ENCODE measurements at places on chromosomes 4 and X.

- DNase-seq, result no peak
Observed at GRCh38 chrX:29487714-29488113, 727.6 kb upstream of the MAGEB2 start.

DNA sequence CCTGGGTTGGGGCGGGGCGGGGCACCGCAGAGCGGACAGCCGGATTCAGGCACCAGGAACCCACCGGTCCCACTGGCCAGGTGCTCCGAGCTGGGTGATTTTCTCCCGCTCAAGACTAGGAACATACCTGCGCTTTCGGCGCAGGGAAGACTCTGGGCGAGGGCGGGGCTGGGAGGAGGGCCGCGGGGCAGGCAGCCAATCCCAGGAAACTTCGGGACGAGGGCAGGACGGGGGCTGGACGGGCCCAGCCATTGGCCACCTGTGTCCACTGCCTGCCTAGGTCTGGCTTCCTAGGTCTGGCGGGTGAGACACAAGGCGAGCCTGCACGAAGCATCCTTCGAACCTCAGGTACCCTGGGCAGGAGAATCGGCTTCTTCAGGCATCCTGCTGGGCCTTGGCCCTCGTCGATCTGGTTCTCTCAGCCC is 274 bp upstream of the ERVMER34-1 start:
- DNase-seq, result no peak

DNA sequence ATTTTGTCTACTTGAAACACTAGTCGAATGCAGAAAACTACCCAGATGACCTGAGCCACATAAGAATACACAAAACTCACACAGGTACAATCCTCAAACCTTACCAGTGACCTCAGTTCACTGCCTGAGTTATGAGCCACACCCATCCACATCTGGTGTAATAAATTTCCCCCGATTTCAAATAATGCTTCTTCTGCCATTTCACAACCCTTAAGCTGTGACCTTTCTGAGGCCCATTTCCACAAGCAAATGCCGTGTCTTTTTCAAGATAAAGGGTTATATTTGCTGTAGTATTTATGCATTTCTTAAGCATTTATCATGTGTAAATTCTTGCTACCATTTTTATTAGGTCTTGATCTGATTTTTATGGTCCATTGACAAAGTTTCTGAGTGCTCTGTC is 1.8 kb upstream of the ARHGEF38 start:
- no peak for DNase-seq

DNA sequence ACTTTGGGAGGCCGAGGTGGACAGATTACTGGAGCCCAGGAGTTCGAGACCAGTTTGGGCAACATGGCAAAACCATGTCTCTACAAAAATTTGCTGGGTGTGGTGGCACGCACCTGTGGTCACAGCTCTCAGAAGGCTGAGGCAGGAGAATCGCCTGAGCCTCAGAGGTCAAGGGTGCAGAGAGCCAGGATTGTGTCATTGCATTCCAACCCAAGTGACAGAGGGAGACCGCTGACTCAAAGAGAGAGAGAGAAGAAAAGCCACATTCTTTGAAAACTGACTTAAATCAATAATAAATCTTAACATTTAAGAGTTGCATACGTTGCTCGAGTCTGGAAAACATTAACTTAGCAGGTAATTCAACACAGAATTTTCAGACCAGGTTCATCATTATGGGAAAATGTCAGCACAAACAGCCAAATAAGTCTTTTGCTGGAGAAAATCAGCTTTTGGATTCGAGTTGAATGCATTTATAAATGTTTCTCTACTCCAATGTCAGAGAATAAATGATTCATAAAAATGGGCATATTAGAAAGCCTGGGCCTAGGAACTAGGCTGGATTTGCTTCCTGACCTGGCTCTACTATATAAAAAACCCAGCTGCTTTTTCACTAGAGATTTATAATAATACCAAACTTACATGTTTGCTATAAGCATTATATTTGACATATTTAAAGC is 68.3 kb upstream of the RBPJ start:
- no peak for DNase-seq

GRCh38 chrX:57822818-57823217 is 87.4 kb downstream of the ZXDA start:
- DNase-seq, result no peak

GRCh38 chr4:77819404-77819842 is 255 bp upstream of the CNOT6L start:
- DNase-seq, result no peak

GRCh38 chrX:153871946-153872878 is 13.8 kb downstream of the L1CAM start:
- no peak for DNase-seq

- DNase-seq, result no peak
Observed at GRCh38 chrX:19723427-19723826, 164.0 kb downstream of the SH3KBP1 start.

DNA sequence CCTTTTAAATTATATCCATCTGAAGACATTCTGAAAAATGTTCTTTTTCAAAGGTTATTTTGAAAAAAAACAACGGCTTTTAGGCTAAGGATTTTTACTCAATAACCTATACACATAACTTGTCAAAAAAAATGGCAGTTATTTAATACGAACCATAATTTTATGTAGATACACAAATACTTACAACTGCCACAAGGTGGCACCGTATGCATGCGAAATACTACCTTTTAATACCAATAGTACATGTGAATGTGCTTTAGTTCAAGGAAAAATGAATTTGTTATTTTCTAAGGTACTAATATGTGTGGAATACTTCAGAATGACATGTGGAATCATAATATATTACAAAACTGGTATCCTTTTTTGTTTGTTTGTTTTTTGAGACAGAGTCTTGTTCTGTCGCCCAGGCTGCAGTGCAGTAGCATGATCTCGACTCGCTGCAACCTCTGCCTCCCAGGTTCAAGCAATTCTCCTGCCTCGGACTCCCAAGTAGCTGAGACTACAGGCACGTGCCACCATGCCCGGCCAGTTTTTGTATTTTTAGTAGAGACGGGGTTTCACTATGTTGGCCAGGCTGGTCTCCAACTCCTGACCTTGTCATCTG is 4.6 kb upstream of the MAD2L1 start:
- no peak for DNase-seq

- peak; percentile 23 for DNase-seq
Observed at GRCh38 chr4:15702941-15703403, at the start of gene BST1. Gene BST1, plus strand, starts transcription at chr4:15703065. Its CDS starts 80 bp downstream, at chr4:15703145.

DNA sequence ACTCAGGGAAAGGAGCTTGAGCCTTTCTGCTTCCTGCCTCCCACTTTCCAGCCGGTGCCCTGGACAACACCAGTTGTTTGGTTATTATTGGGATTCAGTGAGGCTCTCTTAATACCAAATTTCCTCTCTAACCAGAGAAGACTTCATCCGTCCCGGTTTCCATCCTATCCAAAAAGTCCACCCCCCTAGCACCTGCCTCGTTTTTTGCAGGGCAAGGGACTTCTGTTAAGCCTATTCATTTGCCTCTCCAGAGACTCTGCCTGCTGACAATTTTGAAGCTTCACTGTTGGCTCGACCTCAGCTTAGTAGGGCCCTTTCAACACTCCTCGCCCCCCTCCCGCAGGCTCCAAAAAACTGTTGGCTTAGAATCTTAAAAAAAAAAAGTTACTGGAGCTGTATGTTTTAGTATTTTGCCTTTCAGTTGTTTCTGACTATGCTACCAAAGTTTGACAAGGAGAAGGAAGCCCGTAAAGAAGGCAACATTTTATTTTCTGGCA is 779 bp upstream of the PRSS12 start:
- no peak for DNase-seq

GRCh38 chr4:37891260-37892159 is 626 bp downstream of the TBC1D1 start:
- peak; percentile 28 for DNase-seq

DNA sequence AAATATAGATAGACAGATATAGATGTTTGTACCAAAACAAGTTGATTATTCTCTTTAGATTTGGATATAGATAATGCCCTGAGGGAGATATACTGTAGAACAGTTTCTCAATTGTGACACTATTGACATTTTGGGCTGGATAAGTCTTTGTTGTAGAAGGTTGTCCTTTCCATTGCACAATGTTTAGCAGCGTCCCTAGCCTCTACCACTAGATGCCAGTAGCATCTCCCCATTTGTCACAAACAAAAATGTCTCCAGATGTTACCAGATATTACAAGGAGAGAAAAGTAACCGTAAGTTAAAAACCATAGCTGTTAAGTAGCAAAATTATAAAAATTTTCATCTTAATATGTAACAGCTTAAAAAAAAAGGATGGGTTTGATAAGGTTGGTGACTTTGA is 2595.3 kb downstream of the ARAP2 start:
- DNase-seq, result no peak

GRCh38 chr4:113899271-113900070 is 80.0 kb downstream of the ARSJ start:
- DNase-seq, result no peak

DNA sequence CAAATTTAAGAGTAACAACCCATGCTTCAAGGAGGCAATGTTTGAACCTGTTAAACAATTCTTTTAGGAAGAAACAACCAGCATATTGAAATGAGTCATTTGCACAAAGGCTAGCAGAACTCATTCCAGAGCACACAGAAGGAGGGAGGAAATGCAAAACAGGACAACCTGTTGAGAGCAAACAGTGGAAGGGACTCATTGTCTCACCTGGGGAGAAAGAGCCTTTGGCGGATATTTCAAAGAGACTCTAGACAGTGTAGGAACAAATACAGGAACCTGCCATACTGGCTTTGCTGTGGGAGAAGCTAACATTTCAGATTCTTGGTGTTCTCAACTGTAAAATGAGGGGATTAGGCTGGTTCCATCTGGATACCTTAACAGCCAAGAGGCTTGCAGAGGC is 14.8 kb upstream of the RASGEF1B start:
- DNase-seq, result no peak

DNA sequence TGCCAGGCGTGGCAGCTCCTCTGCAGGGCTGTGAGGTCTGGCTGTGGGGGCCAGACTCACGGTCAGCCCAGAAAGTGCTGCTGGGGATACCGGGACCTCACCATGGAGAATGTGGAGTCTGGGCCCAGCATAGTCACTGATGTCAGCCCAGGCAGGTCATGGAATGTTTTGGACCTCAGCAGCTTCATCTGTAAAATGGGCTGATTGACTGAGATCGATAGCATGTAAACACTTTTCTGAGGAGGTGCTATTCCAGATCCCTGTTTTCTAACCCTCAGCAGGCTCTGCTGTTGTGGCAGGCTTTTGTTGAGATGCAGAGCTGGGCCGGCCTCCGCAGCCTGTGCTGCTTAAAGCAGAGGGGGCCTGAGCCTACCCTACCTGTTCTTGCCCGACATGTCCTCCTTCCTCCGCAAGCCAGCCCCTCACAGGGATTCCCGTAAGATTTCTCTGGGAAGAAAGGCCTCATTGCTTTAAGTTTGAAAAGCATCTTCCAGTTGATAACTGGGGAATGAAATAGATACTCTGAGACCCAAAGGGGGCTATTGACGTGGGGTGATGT is 38.3 kb upstream of the HGFAC start:
- DNase-seq, result no peak

- no peak for DNase-seq
Observed at GRCh38 chr4:5021546-5021945, 2.3 kb upstream of the CYTL1 start.

DNA sequence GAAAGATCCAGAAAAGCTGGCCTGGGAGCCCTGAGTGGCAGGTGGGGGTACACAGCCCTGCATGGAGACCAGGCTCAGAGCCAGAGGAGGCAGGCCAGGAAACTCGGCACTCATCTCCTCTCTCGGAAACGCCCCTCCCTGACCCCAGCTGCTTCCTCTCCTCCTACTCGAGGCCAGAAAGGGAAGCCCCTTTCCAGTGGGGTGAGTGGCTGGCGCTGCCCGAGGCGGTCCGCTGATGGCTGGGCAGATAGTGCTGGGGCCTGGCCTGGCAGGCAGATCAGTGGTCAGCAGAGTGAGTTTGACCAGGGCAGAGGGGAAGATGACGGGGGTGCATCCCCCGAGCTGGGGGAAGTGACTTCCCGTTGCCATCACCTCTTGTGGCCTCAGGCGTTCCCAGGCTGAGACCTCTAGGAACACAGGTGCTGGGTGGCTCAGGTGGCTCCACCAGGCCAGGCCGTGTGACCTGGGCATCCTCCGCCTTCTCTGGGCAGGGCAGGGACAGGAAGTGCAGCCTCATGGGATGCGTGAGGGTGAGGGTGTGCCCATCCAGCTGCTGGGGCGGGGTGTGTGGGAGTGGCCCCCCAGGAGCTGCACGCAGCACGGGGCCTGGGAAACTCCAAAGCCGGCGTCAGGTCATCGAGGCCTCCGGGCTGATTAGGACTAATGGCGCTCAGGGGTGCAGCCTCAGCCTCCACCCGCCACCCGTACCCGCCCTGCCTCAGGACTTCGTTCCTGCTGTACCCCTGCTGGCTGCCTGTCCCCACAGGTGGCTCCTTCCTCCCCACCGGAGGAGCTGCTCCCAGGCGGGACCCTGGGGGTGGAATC is 5.7 kb downstream of the SH3BP2 start:
- peak; percentile 82 for DNase-seq

GRCh38 chr4:7745301-7745885 is 194.3 kb downstream of the AFAP1 start:
- no peak for DNase-seq

- no peak for DNase-seq
Observed at GRCh38 chr4:173571620-173572019, 41.6 kb upstream of the HAND2 start.

DNA sequence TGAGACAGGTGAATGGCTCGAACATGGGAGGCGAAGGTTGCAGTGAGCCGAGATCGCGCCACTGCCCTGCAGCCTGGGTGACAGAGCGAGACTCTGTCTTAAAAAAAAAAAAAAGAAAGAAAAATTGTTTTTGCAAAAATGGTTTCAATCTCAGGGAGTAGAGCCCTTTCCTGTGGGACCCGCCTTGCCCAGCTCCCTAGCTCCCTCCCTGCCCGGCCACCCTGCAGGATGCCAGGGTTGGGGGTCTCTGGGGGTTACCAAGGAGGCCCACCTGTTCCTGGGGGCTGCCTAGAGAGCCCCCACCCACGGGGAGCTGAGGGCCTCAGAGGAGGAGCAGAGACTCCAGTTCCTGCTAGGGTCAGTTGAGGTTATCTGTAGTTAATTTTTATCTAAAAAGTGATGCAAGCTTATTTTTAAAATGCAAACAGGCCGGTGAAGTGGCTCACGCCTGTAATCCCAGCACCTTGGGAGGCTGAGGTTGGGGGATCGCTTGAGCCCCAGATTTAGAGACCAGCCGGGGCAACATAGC is 18.7 kb upstream of the PLCXD1 start:
- DNase-seq, result no peak

DNA sequence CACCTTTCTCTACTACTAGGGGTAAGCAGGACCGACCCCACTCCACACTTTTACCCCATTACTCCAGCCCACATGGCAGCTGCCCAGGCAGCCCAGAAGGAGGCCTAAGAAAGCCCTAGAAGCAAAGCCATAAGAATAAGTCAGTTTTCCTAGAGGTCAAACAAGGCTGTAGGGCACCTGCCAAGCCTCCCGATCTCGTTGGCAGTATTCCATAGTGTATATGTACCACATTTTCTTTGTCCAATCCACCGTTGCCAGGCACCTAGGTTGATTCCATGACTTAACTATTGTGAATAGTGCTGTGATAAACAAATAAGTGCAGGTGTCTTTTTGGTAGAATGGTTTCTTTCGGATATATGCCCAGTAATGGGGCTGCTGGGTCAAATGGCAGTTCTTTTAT is 54.2 kb downstream of the RHOXF2B start:
- no peak for DNase-seq

DNA sequence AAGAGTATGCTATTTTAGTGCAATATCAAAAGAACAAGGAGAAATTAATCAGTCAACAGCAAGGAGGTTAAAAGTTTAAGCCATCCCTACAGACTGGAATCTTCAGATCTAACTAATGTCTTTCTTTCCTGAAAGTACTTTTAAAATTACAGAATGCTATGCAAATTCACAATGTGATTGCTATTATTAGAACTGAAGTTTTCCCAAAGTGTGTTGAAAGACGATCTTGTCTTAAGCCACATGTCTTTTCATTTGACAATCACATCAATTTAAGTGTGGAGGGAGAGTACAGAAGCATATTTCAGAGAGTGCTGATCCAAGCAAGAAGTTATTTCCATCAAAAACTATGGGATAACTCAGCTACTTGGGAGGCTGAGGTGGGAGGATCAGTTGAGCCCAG is 64.7 kb upstream of the TNIP3 start:
- DNase-seq, result no peak
